ENCODE measurements at places on chromosomes 12 and 14.
A peak's percentile ranks its signal among the peaks of the same experiment; 100 is the strongest.

DNA sequence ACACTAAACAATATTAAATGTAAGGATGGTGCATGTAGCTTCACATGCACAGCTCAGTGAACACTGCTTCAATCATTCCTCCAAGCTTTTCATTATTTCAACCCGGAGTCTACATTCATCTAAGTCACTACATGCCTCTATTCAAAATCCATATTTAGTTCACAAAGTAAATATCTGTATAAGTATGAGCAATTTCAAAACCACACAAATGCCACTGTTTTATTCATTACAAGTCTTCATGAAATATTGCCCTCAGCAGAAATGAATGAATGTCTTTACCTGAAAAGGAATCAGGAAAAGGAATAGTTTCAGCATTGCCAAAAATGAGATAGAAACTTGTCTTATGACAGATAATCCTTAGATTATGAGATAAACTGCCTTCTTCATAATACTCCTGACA is 149.4 kb downstream of the SLC38A4 start:
- DNase-seq, result no peak

GRCh38 chr12:89707703-89708564 is 704 bp downstream of the ATP2B1 start:
- peak; percentile 42 for DNase-seq

DNA sequence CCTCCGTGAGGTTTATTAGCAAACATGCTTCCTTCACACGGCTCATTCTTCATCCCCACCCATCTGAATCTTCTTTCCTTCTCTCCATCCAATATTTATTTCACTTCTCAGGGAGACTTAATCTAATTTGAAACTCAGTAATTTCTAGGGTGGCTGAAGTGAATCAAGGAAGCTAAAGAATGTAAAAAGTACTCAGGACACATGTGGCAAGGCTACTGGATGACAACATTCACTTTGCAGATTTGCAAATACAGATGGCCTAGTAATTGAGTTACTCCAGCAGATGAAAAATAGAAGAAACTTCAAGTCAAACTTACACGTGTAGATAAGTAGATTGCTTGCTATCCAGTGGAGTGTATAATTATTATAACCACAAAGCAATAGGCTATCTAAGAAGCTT is 15.4 kb upstream of the BEST3 start:
- DNase-seq, result no peak

- peak; percentile 39 for DNase-seq
Observed at GRCh38 chr14:22598896-22599244, 770 bp downstream of the ABHD4 start.

DNA sequence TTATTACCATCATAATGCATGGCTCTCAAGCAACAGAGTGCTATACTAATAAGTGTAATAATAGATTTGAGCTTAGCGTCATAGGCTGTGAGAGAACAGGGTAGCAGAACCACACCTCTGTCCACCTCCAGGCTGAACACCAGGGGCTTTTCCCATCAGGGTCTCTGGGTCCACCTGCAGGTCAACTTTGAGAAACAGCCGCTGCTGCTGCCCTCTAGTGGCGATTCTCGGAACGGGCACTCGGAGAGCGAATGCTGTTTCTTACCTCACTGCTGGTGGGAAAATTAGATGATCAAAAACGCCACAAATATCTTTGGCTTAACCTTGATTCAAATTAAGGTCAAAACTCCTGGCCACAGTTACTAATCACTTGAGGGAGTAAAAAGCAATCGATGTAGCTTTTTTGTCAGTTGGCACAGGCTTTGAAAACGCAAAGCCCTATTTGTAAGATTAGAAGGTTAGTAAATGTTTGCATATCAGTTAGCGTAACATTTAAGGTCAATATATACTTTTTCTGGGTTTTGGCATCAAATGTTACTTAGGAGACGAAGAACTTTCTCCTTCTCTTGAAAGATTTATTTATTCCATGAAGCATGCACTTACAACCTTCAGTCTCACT is 127.9 kb upstream of the TMEM132D start:
- DNase-seq, result peak; percentile 31

DNA sequence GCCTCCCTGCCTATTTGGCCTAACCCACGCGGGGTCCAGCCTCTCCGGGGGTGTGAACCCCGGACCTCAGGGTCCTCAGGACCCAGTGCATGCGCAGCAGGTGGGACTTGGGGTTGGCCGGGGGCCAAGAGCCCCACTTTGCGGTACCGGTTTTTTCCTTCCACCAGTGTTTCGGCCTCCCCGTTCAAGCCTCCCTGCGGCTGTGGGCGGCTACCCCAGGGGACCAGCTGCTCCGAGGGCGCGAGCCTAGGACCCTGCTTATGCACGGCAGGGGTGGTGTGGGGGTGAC is 327.3 kb downstream of the ALG10 start:
- no peak for DNase-seq

DNA sequence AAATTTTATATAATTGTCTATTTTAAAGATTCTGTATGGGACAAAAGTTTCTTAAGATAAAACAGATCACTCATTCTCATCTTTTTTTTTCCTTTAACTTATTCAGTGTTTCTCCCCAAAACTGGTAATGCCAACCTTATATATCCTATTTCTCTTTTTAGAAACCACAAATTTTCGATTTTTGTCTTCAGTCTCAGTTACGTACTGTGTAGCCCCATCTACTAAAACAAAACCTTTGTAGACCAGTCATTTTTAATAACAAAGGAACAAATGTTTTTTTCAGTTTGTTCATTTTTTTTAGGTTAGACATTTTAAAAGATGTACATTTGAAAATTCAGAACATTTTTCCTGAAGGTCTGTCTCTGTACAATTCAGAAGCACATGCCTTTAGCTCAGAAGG is 18.2 kb downstream of the PNMA1 start:
- no peak for DNase-seq

DNA sequence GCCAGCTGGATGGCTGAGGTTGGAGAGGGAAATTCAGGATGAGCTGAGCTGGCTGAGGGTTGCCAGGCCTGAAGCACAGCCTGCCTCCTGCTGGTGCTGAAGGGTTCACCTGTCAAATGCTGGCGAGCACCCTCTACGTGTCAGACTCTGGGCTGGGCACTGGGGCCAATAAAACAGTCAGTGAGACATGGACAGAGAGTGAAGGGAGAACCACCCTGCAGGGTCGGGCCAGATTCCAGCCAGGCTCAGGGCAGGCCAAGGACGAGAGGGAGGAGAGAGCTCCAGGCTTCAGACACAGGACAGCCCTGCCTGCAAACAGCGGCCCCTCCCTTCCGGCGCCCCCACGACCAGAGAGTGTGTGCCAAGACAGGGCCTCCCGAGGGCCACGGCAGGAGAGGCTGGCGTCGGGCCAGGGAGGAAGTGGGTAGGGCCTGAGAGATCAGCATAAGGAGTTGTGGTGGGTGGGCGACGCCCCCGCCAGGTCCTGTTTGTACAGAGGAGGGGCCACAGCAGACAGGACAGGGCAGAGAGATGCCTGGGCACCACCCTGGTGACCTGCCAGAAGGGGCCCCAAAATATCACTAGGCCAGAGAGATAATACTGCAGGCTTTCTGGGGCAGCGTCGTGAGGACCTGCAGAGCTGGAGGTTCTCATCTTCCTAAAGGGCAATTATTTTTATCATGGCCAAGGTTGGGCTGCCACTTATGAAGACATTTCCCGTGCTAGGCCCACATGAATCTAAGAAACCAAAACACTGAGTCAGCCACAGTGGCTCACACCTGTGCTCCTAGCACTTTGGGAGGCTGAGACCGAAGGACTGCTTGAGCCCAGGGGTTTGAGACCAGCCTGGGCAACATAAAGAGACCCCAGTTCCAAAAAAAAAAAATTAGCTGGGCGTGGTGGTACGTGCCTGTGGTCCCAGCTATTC is 73.1 kb upstream of the GPR68 start:
- peak; percentile 47 for DNase-seq

DNA sequence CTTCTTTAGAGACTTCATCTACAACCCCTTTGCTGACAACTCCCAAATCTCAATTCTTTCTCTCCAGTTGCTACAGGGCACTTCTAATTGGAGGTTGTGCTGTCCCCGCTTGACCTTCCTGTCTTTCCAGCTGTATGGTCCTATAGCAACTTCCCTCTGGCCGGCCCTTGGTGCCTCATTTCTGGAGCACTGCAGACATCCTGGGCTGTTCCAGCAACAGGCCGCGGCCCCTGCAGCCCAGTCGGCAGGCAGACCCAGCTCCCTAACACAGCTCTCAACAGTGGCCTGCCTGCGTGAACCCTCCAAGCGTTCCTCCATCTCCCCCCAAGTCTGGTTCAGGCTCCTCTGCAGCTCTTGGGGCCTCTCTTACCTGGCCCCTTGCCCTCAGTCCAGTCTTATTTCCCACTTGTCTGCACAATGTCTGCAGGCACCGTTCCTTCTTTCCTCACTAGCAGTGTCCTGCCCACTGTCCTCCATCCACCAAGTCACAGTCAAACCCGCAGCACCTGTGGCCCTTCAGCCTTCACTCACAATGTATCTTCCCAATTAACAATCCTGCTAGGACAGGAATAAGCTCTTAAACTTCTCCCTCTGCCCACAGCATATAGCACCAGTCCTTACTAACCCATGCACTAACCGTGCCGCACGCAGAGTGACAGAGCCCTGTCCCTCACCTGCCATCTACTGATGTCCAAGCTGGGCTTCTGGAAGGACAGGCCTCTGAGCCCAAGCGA is 1.6 kb upstream of the EML1 start:
- no peak for DNase-seq

GRCh38 chr12:40063414-40063813 is 42.5 kb downstream of the SLC2A13 start:
- no peak for DNase-seq

- DNase-seq, result no peak
Observed at GRCh38 chr12:10067264-10067663, 31.5 kb downstream of the CLEC1A start.

DNA sequence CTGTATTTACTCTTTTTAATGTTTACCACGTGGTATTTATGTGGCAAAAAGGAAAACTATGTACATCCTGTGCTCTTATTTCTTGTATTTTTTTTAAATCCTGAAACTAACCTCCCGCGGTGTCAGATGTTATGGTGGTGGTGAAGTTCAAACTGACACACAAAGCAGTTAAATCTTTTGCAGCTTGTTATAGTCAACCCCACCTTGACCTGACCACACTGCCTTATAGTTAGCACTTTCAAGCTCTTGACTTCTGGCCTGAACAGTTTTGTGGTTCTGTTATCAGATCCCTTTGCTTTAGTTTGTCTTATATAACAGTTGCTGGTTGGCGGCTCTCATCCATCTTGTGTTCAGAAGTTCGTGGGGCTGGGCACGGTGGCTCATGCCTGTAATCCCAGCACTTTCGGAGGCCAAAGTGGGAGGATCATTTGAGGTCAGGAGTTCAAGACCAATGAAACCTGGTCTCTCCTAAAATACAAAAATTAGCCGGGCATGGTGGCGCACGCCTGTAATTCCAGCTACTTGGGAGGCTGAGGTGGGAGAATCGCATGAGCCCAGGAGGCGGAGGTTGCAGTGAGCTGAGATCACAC is 2.1 kb downstream of the UNG start:
- no peak for DNase-seq
